ENCODE measurements at places on chromosomes 16 and 17. TPM values are rescaled to one million over a fixed set of nuclear protein-coding genes. Genes with fewer than 3 reads are reported as not detected.

Gene C16orf86
- polyA plus RNA-seq = 2.7 TPM

Gene C1QTNF8
- not detected for polyA plus RNA-seq

Gene ADGRG3
- polyA plus RNA-seq = not detected

Gene NKD1
- 0.45 TPM for polyA plus RNA-seq

Gene SCGB1C2
- not detected for polyA plus RNA-seq

Gene CCL8
- polyA plus RNA-seq = not detected

Gene TEKT5
- polyA plus RNA-seq = not detected

Gene KCTD5
- polyA plus RNA-seq = 21.2 TPM
